ENCODE measurements at places on chromosomes 6 and 20.

DNA sequence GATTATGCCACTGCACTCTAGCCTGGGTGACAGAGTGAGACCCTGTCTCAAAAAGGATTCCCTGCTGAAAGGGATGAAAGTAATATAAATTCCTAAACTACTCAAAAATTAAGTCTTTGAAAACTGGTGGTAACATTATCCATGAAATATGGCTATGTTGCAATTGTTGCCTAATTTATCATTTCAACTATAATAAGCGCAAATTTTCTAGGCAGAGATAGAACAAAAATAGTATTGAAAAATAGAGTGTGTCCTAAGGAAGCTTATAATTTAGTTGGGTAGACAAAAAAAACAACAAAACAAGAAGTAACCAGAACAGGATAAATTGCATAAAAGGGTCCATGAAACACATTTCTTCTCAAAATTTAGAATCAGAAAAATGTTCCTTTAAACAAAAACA is 68.0 kb downstream of the FKBP5 start:
- no peak for DNase-seq

DNA sequence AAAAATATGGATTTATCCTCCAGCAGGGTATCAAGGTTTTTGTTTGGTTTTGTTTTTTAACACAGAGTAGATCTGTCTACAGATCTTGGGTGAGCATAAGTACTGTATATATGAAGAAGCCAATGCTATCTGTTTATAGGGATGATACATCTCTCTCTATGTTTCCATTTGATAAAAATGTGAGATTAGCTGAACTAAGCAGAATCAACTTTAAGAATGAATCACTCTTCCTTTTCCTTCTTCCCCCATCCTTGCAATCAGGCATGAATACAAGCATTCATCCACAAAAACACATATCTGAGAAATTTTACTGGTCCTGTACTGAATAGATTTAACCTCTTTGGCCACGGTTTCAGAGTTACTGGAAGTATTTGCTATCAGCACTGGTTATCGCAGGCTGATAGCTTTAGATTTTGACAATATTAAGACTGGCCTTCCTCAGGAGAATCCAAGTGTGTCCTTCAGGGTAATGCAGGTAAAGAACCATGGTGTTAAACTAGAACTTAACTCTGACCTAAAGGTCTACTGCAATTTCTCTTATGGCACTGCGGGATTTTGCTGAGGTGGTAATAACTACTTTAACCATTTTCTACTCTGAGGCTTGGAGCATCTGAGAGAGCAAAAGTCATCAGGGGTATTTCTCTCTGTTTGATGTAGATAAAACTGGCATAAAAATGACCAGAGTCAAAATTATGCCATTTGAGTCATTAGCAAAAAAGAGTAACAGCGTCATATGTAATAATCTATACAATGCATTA is 1.5 kb downstream of the SNAP25 start:
- DNase-seq, result no peak

- no peak for DNase-seq
Observed at GRCh38 chr6:154139892-154140291, 100.9 kb downstream of the OPRM1 start.

GRCh38 chr20:7990385-7990784 is 29.2 kb downstream of the TMX4 start:
- no peak for DNase-seq

- DNase-seq, result no peak
Observed at GRCh38 chr6:75424618-75425548, 68.7 kb downstream of the FILIP1 start.

DNA sequence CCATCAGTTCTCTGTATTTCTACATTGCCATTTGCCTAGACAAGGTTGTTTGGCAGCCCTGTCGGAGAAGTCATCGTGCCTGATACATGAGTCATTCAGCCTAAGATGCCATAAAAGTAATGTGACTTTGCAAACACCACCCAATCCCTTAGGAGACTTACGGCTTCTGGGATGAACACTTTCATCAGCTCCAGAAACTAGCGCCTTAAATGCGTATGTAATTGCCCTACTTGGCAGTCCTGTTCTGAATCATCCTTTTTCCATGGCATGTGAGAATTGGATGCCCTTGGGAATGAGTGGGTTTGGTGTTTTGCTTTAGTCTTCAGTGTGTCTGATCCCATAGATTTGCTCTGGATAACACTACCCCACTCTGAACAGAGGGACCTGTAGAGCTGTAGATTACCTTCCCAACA is 158.5 kb downstream of the SASH1 start:
- DNase-seq, result no peak

DNA sequence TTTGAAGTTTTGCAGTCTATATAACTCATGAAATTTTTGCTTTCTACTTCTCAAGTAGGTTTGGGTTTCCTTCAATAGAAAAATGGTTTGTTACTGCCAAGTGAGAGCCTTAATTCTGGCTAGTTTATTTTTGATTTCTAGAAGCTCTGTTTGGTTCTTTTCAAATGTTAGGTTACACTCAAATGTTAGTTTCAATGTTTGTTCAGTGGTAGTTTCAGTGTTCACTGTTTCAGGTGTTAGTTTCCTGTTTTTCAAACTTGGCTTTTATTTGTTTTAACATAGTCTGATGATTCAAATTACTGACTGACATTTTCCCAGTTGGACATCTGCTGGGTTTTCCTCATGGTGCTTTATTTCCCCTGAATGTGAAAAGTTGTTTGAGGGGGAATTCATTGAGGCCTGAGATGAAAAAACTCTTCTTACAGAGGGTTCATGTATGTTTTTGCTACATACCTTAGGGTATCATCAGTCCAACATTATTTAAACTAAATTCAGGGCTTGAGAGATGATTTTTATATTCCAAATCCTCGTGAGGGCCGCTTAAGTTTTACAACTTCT is 189.0 kb downstream of the JARID2 start:
- DNase-seq, result no peak

GRCh38 chr6:117491916-117492315 is 9.4 kb downstream of the DCBLD1 start:
- DNase-seq, result no peak

DNA sequence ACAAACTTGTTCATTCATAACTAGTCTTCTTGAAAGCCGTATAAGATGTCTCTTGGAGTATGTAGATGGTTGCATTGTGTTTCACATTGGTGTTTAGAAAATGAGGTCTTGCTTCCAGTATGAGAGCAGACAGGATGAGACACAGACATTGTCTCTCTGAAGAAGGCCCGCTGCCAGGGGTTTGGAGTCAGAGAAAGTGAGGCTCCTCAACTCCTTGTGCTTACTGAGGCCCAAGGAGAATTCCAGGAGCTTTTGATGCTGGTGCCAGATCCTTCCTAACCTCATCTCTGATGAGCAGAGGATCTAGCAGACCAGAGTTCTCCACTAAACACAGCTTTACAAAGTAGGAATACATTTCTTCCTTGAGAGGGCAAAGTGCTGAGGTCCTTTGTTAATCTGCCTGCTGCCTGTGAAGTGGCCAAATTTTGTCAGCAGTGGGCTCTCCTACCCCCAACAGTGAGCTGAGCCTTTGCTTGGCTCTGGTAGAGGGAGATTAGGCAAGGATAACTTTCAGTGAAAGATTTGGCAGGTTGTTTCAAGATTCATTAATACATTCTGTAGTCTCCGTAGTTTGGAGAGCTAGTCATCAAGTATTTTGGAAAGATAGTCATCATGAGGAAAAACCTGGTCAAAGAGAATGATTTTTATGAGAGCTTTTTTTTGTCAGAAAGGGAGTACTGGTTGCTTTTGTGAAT is 9.7 kb downstream of the MAPRE1 start:
- no peak for DNase-seq

- no peak for DNase-seq
Observed at GRCh38 chr6:109490713-109491112, 7.7 kb upstream of the ZBTB24 start.

- DNase-seq, result no peak
Observed at GRCh38 chr6:56145616-56146015, 101.8 kb downstream of the COL21A1 start.

DNA sequence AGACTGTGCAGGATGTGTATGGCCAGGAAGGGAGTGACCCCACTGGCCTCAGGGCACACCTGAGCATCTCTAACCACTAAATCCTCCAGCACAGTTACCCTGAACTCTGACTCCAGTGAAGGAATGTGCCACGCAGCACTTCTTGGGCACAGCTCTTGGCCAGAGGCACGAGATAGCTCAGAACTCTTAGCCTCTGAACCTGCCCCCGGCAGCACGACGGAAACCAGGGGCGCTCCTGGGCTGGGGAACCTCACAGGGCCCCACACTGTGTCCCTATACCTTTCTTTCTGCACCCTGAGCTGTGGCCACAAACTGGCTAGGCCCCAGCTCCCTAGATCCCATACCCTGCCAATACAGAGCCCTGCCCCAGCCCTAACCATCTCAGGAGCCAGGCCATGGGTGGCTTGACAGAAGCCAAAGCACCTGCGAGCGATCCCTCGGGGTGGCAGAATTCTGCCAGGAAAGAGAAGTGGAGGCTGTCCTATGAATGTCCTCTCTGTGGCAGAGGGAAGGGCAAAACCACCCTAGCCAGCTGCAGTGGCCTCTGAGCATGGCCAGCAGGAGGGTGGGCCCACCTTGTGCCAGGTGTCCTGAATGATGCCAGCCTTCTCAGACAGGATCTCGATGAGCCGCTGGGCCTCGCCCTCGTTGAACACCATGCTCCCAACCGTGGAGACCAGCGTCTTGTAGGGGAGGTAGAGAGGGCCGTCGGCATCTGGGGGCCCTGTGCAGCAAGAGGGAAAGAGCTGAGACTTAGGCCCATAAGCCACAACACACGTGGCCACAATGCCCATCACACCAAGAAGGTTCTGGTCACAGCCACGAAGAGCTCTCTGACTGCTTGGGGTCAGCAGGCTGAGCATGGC is 39.4 kb downstream of the RRBP1 start:
- DNase-seq, result no peak

- no peak for DNase-seq
Observed at GRCh38 chr6:14060971-14061370, 56.6 kb upstream of the CD83 start.

DNA sequence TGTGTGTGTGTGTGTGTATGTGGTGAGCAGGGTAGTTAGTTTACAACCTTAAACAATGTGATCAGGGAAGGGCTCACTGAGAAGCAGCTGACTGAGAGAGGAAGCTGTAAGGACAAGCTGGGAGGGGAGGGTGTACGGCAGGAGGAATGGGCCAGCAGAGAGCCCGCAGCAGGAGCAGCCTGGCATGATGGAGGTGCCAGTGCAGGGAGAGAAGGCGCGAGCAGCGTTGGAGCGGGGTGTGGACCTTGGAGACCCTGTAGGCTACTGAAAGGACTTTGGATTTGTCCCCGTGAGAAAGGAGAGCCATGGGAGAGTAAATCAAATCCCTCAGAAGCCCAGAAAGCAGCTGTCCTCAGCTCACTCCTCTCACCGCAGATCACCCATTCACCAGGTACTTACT is 18.5 kb downstream of the FAM209B start:
- no peak for DNase-seq

- no peak for DNase-seq
Observed at GRCh38 chr20:6108330-6108729, 14.5 kb downstream of the FERMT1 start.

- peak; percentile 2 for DNase-seq
Observed at GRCh38 chr6:97394160-97394748, 111.2 kb upstream of the MMS22L start.

DNA sequence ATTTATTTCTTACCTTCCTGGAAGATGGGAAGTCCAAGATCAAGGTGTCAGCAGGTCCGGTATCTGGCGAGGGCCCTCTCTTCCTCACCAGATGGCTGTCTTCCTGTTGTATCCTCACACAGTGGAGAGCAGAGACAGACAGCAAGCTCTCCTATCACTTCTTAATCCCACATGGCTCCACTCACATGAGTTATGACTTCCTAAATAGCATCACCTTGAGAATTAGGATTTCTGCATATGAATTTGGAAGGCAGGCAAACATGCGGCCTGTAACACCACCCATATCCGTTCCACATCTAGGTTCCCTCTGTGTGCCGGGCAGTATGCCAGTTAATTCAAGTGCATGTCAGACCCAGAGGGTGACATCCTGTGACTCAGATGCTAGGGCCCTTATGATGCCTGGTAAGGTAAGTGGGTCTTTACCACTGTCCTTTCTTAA is 2.1 kb downstream of the RAET1E start:
- DNase-seq, result no peak

- no peak for DNase-seq
Observed at GRCh38 chr20:63567136-63567385, 7.0 kb downstream of the HELZ2 start.

DNA sequence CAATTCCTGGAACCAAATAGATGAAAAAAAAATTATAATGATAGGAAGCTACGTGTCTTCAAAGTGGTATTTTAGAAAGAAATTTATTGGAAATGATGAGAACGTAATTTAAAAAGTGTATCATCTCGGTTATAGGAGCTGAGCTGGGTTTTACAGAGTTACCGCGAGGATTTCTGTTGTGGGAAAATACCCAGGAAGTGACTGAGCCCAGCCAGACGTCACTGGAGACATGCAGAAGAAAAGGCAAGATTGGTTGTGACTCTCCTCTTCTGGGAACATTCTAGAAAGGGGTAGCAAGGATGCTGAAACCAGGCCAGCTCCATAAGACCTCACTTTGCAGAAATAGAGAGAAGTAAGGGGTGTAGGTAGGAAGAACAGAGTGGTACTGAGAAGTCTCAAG is 95.9 kb upstream of the ADGRF1 start:
- DNase-seq, result no peak

DNA sequence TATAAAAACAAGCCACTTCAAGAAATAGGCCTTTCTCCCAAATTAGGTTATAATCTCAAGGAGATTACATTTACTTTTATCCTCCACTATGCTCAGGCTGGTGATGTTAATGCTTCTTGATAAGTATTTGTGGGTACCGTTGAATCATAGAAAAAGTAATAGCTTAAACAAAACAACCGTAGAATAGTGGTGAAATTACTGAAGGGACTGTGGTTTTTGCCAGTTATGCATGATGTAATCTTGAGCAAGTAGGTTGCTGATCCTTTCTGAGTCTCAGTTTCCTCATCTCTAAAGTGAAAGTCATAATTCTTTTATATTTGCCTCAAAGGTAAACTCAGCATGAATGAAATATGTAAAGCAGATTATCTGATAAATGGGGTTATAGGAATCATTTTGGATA is 187.3 kb upstream of the JAG1 start:
- DNase-seq, result no peak

GRCh38 chr6:44496665-44497369 is 109.3 kb downstream of the CDC5L start:
- no peak for DNase-seq

DNA sequence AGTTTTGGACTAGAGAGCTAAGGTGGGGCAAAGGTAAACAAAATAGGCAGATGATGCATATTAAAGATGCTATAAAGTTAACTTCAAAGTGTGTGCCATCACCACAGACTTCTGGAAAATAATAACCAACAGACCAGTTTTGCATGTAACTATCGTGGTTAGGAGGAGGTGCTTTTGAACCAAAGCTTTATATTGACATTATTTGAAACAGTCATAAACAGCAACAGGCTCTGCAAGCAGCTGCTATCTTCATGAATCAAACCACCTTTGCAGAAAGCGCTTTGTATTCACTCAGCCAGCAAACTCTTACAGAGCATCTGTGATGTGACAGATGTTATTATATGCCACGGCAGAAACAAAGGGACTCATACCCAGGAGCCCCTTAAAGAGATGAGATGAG is 81.9 kb downstream of the CRYBG1 start:
- DNase-seq, result no peak

- no peak for DNase-seq
Observed at GRCh38 chr6:26185004-26185403, 97.8 kb downstream of the HFE start.

GRCh38 chr20:33563788-33564187 is 73.9 kb downstream of the CBFA2T2 start:
- DNase-seq, result no peak
